ENCODE measurements at places on chromosomes 4 and X.

DNA sequence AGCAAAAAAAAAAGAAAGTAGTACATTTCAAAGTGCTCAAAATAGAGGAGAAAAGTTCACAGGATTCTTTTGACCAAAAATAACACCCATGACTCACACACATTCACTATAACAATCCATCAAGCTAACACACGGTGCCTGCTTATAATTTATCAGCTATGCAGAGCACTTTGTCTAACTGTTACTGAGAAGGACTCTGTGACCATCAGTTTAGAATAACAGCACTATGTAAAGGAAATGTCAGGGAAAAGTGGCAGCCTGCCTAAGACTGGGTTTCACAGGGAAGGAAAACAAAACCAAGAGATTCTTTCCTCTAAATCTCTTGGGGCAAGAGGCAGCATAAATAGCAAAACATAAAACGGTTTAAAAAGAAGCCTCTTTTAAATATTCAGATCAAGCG lies 54.8 kb downstream of the CCDC149 start:
- no peak for DNase-seq

- DNase-seq, result peak; percentile 20
Measured at GRCh38 chr4:30181918-30182317, 538.3 kb upstream of the PCDH7 start.

- no peak for DNase-seq
Measured at GRCh38 chrX:107562482-107562881, 65.8 kb upstream of the PRPS1 start.

DNA sequence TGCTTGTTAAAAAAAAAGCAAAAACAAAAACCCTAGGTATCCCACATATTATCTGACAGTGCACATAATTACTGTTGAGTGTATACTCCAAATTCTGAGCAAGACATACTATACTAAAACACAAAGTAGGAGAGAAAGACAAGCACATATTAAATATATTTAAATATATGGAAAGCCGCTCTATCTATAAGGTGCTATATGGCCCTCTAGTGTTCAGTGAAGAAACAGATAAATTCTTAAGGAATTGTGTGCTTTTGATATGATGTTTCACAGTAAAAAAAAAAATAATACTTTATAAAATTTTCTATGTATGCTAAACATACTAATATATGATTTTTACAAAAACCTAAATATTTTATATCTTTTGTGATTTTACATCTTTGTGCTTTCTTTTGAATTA lies 137.8 kb downstream of the FBXW7 start:
- DNase-seq, result peak; percentile 47

- DNase-seq, result no peak
Measured at GRCh38 chr4:7593646-7594412, 159.1 kb upstream of the PSAPL1 start.

- DNase-seq, result peak; percentile 7
Measured at GRCh38 chr4:16991450-16991849, 93.0 kb upstream of the LDB2 start.

GRCh38 chr4:103075894-103076746 lies 441 bp downstream of the SLC9B2 start:
- DNase-seq, result peak; percentile 77

GRCh38 chrX:109732017-109732801 lies 848 bp downstream of the ACSL4 start:
- peak; percentile 65 for DNase-seq
